ENCODE measurements at places on chromosomes 5 and 9.

GRCh38 chr9:97753975-97754374 is 56.8 kb upstream of the XPA start:
- no peak for DNase-seq

GRCh38 chr9:133693116-133693515 is 45.0 kb downstream of the SARDH start:
- no peak for DNase-seq

GRCh38 chr5:174275959-174276358 is 230.5 kb downstream of the NSG2 start:
- no peak for DNase-seq

GRCh38 chr9:123773783-123774182 is 156.1 kb downstream of the DENND1A start:
- no peak for DNase-seq

GRCh38 chr5:180096616-180097015 is 25.1 kb upstream of the RNF130 start:
- no peak for DNase-seq

GRCh38 chr9:76559286-76559685 is 100.3 kb downstream of the GCNT1 start:
- DNase-seq, result no peak

DNA sequence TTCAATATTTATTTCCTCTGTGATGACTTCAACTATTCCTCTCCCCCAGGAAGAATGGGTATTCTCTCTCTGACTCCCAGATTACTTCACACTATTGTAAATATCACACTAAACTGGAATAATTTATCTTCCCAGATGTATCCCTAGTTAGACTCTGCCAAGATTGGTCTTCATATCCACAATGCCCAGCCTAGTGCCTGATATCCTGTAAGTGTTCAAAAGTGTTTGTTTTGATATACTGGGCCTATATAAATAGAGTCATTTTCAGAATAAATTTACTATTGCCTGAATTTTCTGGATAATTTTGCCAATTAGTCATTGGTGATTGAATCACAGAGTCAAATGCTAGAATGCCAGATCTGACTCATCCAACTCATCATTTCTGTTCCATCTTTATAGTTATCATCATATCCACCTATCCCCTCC is 143.7 kb upstream of the TNC start:
- no peak for DNase-seq

GRCh38 chr5:81767938-81768337 is 17.0 kb upstream of the SSBP2 start:
- DNase-seq, result no peak

DNA sequence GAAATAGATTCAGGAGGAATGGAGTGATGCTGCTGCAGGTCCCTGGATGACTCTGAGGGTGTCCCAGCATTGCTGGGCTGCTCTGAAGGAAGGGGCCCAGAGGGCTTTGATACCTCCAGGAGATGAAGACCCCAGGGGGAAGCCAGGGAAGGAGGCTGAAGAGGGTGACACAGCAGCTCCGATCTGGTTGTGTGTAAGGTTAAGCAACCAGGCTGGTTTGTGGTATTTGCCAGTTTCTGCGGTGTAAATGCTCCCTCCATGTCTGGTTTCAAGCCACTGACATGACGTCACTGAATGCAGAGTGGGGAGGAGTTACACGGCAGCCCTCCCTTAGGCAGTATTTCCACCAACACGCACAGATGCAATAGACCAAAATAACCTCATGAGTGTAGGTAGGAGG is 40.0 kb upstream of the ORM1 start:
- no peak for DNase-seq

- no peak for DNase-seq
These were observed 159.1 kb upstream of the PPP2R2B start for GRCh38 chr5:147037515-147038205.

All from body of pancreas (tissue), 4 donors.